ENCODE measurements at places on chromosomes 16 and 17.

DNA sequence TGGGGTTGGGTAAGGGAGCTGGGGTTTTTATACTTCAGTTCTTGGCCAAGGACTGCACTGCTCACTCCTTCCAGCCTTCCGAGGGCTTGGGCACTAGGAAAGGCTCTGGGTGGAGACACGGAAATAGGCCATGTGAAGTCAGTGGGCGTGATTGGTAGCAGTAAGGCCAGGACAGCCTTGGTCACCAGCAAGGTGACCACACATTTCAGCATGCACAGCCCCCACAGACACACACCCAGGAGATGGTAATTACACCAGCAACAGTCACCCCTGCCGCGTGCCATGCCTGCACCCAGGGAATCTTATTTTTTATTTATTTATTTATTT is 252.5 kb downstream of the SEC14L1 start:
- no peak for DNase-seq

GRCh38 chr17:64533784-64534183 is 27.0 kb downstream of the CEP95 start:
- no peak for DNase-seq

DNA sequence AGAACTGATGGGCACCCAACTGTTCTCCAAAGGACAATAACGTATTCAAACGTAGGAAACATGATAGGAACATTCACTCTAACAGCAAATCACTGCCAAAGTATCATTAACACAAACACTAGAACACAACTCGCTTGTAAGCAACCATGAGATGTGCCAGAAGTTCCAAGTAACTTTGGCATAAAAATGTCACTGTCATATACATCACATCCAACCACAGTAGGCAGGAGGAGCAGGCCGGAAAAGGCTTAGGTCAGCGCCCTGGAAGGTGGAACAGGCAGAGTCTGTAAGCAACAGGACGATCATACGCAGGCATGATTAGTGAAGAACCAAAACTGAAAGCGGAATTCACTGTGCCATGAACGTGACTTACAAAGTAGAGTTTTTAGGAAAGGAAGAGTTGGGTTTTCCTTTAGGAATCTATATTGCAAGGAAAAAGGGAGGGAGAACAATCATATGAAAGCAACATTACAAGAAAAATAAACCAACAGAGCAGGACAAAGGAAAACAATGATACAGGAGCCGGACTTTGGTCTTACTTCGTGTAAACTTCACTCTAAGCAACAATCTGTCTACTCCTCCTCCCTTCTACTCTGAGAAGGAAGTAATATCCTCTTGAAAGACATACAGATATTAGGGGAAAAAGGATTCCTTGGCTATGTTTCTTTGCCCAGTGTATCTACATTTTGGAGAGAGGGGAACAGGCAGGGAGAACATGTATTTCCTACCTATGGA is 52.3 kb downstream of the YWHAE start:
- no peak for DNase-seq

GRCh38 chr16:84015399-84015798 is 27.2 kb downstream of the SLC38A8 start:
- no peak for DNase-seq

DNA sequence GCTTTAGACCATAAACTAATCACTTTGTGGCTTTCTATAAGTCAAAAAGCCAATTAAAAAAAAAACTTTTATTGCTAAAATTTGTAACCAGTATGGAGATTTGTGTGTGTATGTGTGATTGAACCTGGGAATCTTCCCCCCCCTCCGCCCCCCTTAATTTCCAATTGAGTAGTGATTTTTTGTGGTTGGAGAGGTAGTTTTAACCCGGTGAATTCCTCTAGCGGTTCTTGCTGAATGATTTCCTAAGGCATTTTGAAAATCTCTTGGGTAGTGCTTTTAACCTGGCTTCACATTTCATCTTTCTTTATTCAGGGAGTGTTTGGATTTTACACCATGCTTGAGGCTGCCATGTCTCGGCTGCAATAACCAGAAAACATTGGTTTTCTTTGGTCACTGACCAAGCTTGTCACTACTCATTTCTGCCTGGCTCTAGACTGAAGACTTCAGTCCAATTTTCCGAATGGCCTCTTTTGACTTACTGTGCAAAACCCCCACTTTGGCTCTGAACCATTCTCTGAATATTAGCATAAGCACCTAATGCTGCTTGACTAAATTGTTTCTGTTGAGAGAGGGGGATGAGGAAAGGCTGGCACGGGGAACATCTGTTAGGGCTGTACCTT is 35.6 kb downstream of the PRKCA start:
- DNase-seq = no peak

DNA sequence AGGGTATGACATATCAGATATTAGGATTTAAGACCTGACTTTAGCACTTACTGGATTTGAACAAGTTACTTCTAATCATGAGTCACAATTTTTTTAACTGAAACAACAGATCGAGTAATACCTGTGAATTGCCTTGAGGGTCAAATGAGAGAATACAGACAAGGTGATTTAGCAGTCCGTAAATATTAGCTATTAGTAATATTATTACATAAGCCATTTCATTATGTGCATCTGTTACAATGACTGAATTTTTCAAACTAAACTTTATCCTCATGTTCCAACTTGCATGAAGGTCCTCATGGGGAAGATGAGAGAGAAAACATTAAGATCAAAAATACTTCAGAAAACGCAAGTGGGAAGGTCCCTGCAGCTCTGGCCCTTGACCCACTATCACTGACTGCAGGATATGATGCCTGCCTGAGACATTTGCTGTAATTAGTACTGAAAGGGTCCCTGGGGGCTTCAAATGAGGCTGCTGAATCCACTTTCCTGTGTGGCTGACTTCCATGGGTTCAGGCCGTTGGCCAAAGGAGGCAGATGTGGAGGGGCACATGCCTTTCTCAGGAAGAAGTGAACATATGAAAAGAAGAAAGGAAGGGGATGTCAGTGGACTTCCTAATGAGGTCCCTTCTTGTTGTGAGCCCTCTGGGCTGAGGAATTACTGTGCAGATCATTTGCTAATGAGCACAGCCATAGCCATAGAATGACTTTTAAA is 441.7 kb downstream of the CDH11 start:
- no peak for DNase-seq

Measured in naive thymus-derived CD4-positive, alpha-beta T cell (primary cell).